ENCODE measurements at places on chromosomes 1 and 21.

GRCh38 chr1:93620172-93620840 is 61.3 kb downstream of the BCAR3 start:
- DNase-seq: no peak

DNA sequence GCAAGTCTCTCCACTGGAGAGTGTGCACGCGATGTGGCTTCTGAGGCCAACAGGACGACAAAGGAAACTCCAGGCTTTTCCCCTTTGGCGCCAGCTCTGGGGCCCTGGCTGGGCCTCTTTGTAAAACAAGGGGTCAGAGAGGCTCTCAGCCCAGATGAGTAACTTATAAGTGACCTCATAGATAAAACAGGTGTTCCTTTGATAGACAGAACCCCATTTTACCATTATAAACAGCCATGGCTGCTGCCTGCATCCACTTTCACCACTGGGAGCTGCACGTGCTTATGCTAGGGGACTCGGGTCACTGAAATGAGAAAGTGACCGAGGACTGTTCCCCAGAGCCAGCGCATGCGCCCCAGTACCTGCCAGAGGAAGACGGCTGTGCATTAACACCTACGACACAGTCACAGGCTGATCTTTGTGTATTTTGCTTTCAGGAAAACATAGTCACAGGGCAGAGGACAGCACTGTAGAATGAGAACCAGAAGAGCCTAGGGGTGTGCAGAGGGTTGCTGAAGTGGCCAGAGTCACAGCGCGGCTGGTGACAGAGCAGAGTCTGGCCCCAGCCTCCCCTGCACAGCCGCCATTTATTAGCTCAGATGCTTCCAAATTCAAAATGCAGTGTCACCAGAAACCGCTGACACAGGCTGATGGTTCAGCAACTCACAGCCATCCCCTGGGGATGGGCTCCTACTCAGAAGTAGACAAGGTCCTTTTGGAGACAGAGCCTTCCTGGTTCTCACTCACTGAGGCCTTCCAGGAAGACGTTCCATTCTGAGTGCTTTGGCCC is 12.7 kb downstream of the RNF207 start:
- DNase-seq: no peak

GRCh38 chr1:11013160-11013531 is 692 bp downstream of the TARDBP start:
- DNase-seq: no peak

- no peak for DNase-seq
These were observed 92.3 kb downstream of the PDE9A start for GRCh38 chr21:42745511-42746239.

GRCh38 chr21:44708866-44709425 is 2.4 kb downstream of the TSPEAR start:
- DNase-seq: no peak

GRCh38 chr1:177346790-177347359 is 176.1 kb downstream of the BRINP2 start:
- DNase-seq: no peak

DNA sequence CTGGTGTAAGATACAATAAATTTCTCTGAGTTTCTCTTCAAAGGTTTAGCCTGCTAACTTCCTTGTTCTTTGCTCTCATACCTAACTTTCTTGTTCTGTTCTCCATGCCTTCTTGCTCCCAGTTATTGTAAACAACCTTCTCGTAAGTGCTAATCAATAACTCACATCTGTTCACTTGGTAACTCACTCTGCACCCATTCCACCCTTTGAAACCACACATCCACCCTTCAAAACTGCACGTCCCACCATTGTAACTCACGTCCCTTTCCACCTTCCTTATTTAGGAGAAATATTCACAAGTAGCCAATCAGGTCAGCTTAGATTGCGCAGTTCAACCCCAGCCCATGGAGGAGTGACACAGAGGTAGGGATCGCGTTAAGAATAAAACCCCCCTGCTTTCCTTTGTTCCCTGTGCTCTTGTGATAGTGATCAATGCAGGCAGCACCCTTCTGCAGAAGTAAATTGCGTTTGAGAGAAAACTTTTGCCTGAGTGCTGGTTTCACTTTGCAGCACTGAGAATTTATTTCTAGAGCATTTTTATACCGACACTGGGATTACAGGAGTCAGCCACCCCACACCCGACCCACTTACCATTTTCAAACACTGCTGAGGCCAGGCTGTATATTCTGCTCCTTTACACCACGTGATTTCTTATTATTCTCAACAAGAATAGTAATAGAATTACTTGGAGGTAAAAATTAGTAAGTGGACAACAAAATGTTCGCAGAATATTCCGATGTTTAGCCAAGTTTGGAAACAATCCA is 789.2 kb upstream of the RGS18 start:
- no peak for DNase-seq

DNA sequence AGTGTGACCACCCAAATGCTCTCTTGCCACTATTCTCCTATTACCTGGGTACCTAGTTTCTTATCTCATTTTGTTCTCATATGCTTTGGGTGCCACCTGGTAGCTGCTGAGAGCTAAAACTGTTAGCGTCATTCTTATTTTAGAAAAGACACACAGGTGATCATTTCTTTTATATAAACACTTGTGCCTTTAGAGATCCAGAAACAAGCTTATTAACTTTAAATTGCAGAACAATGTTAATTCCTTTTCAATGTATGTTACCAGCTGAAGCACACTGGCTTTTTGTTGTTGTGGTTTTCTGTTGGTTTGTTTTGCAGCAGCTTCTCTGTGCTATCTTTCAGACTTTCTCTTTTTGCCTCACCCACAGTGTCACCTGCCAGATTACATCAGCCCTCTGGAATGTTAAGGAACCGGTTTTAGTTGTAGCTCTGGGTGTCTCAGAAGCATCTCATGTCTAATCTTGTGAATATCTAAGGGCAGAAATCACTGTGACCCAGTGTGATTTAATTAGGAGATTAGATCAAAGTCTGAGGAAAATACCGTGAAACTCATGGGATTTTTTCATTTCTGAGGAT is 43.4 kb upstream of the SLC19A2 start:
- DNase-seq: no peak

GRCh38 chr1:93694819-93695218 is 13.2 kb upstream of the BCAR3 start:
- DNase-seq: no peak

- DNase-seq: no peak
These were observed 35.5 kb upstream of the LRRC52 start for GRCh38 chr1:165508291-165508690.

DNA sequence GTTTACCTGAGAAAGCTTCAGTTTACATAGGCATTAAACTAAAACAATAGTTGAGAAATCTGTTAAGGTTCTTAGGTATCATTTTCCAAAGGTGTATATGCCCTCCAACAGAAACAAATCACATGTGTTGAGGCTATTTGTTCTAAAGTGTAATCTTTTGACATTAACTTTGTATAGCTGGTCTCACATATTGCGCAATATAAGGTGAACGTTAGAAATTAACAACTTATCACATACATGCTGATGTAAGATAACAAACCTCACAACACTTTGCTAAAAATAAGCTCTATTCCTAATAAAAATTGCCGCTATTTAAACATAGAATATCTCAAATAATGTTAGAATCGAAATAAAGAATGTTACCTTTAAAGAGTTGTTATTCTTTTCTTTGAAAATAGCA is 340.6 kb downstream of the SRGAP2C start:
- no peak for DNase-seq

- no peak for DNase-seq
These were observed 12.1 kb downstream of the PRKACB start for GRCh38 chr1:84156210-84156621.

DNA sequence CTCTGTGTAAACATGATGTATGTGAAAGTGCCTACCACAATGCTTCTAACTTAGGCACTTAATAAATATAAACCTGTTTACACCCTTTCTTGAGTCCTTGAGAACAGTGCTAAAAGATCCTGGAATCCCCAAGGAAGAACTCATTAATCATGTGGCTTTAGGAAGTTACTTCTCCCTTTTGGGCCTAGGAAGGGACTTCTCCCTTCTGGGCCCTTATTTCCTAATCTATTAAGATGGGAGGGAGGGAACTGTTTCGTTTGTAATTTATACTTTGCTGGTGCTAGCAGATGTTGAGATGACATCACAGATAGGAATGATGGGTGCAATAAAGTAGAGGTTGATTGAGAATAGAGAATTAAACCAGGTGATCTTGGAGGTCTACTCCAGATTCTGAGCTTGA is 1.2 kb downstream of the BTF3L4 start:
- no peak for DNase-seq

GRCh38 chr1:233088613-233089012 is 138.2 kb downstream of the NTPCR start:
- DNase-seq: no peak

DNA sequence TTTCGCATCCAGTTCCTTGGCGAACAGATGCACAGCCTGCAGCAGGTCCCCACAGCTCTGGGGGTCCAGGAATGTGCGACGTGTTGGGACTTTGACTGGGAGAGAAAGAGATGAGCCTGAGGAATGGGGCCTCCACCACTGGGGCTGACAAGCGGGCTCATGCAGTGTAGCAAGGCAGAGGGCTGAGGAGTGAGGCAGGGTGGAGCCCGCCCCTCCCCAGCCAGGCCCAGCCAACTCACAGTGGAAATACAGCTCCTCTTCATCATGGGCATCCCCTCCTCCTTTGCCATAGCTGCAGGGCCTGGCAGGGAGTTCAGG is 30.7 kb downstream of the CDCA8 start:
- DNase-seq: no peak

- no peak for DNase-seq
These were observed 4.2 kb upstream of the CCT8 start for GRCh38 chr21:29077651-29078090.

DNA sequence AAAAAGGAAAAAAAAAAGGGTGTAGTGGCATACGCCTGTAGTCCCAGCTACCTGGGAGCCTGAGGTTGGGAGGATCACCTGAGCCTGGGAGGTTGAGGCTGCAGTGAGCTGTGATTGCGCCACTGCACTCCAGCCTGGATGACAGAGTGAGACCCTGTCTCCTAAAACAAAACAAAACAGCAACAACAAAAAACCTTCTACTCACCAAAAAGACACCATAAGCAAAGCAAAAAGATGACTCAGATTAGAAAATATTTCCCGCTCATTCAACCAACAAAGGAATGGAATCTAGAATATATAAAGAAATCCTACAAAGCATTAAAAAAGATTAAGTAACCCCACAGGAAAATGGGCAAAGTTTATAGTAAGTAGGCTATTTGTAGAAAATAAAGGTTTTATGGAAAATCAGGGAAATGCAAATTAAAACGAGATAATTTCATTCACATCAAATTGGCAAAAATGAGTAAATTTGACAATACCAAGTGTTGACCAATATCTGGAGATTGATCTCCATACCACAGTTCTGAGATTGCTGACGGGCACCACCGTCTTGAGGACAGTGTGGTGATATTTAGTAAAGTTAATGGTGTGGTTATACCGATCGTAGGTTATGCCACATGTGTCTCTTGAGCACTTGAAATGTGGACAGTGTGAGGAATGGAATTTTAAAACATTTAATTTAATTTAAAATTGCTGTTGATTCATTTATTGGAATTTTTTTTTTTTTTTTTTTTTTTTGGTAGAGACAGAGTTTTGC is 54.0 kb downstream of the PIK3CD start:
- no peak for DNase-seq

GRCh38 chr1:150385537-150386445 is 21.8 kb downstream of the RPRD2 start:
- DNase-seq: no peak

GRCh38 chr21:36504067-36505058 is 24.4 kb upstream of the CLDN14 start:
- no peak for DNase-seq

- DNase-seq: no peak
These were observed 70.6 kb upstream of the PUM1 start for GRCh38 chr1:31135973-31136600.

GRCh38 chr1:224377676-224378006 is 21.0 kb downstream of the CNIH4 start:
- peak; percentile 30 for DNase-seq

DNA sequence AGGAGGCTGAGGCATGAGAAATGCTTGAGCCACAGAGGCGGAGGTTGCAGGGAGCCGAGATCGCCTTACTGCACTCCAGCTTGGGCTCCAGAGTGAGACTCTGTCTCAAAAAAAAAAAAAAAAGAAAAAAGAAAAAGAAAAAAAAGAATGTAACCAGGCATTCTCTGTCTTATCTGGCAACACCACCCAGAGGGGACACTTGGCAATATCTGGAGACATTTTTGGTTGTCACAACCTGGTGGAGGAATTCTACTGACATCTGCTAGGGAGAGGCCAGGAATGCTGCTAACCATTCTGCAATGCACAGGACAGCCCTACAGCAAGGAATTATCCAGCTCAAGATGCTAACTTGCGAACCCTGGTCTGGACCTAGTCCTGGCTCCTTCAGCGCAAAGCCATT is 2.3 kb upstream of the CNR2 start:
- no peak for DNase-seq

DNA sequence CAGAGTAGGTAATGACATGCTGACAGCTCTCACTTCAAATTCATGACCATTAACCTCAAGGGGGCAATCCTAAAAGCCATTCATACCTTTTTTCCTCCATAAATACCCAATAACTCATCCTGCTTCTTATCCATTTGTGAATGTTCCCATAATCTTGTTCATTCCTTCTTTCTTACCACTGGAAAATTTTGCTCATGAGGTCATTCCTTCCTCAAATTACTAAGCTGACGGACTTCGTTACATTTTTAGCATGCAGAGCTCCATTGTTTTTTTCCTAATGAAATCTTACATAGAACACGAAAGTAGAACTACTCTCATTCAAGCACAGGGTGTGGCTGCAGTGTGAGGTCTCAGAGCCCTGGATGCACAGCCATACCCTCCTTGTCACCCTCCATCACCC is 276.5 kb upstream of the DPYD start:
- no peak for DNase-seq

Data from stimulated activated CD8-positive, alpha-beta memory T cell treated with anti-CD3 and anti-CD28 coated beads, Interleukin-7, amount 100 ng/mL, for 48 hours (primary cell).